Suppressor macrophage treated with lipopolysaccharide for 1 hour (primary cell): ENCODE measurements at places on chromosomes 5 and 9.
A peak's percentile ranks its signal among the peaks of the same experiment; 100 is the strongest.

DNA sequence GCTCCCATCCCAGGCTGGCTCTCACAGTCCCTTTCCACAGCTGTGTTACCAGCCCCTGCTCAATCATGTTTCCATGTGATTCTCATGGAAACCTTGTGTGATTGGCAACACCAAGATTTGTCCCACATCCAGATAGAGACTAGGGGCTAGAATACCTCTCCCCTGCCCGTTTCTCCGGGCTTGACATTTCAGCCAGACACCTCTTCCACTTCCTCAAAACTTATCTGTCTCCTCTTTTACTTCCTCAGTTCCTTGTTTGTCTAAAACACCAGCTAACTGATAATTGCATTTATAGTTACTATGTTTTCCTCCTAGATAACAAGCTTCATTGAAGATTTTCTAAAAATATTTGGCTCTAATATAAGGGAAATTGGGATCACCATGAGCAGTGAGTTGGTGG is 16.6 kb upstream of the KCNMB1 start:
- peak; percentile 32 for DNase-seq

DNA sequence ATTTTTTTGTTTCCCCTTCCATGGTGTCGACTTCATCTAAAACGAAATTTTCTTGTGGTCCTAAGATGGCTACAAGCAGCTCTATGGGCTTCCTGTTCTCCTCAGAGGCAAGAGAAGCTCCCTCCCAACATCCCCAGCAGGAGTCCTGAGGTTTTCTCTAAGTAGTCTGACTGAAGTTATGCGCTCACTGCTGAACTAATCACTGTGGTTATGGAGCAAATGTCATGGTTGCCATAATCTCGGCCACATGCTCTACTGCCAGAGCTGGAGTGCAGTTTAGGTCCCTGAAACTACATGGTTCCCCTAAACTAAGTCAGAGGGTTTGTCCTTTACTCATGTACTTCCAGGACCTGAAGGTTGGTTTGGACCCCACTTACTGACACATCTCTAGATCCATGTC is 68.0 kb upstream of the MAMDC2 start:
- DNase-seq = no peak

GRCh38 chr5:126732716-126733115 is 44.2 kb upstream of the LMNB1 start:
- no peak for DNase-seq

DNA sequence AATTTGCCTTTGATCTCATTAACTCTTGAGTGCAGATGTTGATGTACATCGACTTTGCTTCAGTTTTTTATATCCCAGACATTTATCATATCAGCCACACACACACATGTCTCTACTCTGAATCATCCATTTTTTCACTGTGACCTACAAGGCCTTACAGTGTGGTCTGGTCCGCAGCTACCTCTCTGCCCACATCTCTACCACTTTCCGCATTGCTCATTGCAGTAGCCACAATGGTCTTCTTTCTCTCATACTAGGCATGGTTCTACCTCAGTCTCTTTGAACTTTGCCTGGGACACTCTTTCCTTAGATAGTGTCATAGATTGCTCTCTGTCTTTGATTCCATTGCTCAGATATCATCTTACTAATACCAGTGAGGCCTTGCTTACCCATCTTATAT is 87.9 kb upstream of the FSD1L start:
- no peak for DNase-seq
